Progenitor cell of endocrine pancreas (in vitro differentiated cells): ENCODE measurements at places on chromosomes 2 and 18.

DNA sequence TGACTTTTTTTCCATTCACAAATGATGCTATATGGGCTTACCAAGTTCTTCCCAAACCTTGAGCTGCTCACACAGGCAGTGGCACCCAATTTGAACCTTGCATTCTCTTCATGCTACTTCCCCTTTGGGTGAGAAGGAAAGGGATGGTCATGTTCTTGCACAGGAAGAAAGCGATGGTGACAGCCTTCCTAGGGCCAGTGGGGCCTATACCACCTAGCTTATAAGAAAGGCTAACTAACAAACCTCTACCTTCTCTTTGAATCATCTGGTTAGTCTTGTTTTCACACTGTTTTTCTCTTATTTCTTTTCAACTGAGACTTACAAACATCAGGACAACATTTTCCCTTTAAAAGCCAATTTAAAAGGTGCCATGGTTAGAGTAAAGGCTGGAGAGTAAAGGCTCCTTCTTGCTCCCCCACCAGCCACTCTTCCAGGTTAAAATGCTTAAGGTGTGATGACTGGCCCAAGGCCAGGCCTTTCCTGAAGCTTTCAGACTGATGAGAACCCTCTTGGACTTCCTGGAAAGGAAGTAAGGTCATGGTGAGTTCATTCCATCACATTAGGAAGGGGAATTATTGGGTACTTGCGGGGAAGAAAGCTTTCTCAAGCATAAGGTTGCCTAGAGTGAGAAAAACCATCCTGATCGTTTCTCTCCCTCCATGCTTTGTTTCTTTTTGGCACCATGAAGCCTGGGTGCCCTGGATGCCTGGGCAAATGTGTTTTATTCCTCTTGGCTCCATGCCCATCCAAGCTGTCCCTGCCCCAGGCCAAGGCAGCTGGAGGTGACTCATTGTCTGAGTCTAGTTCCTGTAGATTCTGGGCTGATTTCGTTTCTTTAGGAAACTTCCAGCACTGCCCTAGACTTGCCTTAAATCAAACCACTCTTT lies 41.4 kb upstream of the ITGB6 start:
- H3K4me3 ChIP-seq, result no peak overlapping the region
- peaks cover 3% of the 10 kb centered on the region for H3K27me3 ChIP-seq
- peaks cover 16% of the 10 kb centered on the region for H3K4me1 ChIP-seq

- no peak overlapping the region for H3K27ac ChIP-seq
- H3K36me3 ChIP-seq, result peaks cover 1% of the 10 kb centered on the region
- peaks cover 2% of the 10 kb centered on the region for H3K4me1 ChIP-seq
- DNase-seq, result no peak
- no peak overlapping the region for H3K4me3 ChIP-seq
These were observed 59.6 kb downstream of the ITGB6 start for GRCh38 chr2:160140471-160140870.

- H3K27ac ChIP-seq, result no peak overlapping the region
- no peak for DNase-seq
- H3K4me1 ChIP-seq, result no peaks in the 10 kb centered on the region
- H3K4me3 ChIP-seq, result no peak overlapping the region
- H3K27me3 ChIP-seq, result no peaks in the 10 kb centered on the region
These were observed 235.1 kb upstream of the ZNF804A start for GRCh38 chr2:184363213-184363612.

DNA sequence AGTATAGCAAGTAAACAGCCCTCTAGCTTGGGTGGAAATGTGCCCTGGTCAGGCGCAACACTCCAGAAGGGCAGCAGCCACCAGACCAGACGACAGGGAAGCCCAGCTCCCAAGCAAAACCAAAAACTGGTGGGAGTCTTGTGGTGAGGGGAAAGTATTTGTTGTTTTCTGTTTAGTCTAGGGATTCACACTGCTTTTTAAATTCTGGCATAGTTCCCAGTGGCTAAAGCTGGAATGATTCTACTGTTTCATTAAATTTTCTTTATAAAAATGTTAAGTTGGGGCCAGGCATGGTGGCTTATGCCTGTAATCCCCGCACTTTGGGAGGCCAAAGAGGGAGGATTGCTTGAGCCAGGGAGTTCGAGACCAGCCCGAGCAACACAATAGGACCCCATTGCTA lies 38.5 kb downstream of the MERTK start:
- peaks cover 7% of the 10 kb centered on the region for H3K4me1 ChIP-seq
- H3K27me3 ChIP-seq, result no peaks in the 10 kb centered on the region
- DNase-seq, result no peak
- no peak overlapping the region for H3K27ac ChIP-seq

DNA sequence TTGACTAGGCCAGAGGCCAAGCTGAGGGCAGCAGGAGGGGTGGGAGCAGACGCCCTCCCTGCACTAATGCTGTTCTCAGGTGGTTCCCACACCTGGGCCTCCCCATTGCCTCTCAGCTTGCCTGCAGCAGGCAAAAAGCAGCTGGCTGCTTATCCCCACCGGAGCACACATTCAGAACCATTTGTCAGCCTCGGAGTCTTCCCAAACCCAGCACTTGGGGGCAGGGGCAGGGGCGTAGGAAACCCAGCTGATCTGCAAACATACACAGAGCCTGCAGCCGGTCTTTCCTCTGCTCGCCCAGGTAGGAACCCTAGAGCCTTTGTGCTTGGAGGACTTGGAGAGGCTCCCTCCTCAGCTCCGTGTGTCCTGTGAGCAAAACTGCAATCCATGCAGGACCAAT lies 249.8 kb downstream of the CYP26B1 start:
- peaks cover 29% of the 10 kb centered on the region for H3K27me3 ChIP-seq
- H3K27ac ChIP-seq, result no peak overlapping the region
- no peak for DNase-seq
- H3K4me3 ChIP-seq, result no peak overlapping the region
- H3K4me1 ChIP-seq, result peaks cover 5% of the 10 kb centered on the region

GRCh38 chr2:8514796-8515758 lies 166.8 kb upstream of the ID2 start:
- no peaks in the 10 kb centered on the region for H3K36me3 ChIP-seq
- H3K4me1 ChIP-seq, result peaks cover 26% of the 10 kb centered on the region
- H3K27ac ChIP-seq, result peak overlapping the region; percentile 3
- no peak for DNase-seq
- H3K27me3 ChIP-seq, result no peaks in the 10 kb centered on the region

- no peaks in the 10 kb centered on the region for H3K27me3 ChIP-seq
- peak overlapping the region; percentile 49 for H3K27ac ChIP-seq
- peaks cover 7% of the 10 kb centered on the region for H3K36me3 ChIP-seq
- peaks cover 20% of the 10 kb centered on the region for H3K4me1 ChIP-seq
- DNase-seq, result peak; percentile 41
- peak overlapping the region; percentile 82 for H3K4me3 ChIP-seq
These were observed 611 bp downstream of the TCF7L1 start for GRCh38 chr2:85133751-85134254.

DNA sequence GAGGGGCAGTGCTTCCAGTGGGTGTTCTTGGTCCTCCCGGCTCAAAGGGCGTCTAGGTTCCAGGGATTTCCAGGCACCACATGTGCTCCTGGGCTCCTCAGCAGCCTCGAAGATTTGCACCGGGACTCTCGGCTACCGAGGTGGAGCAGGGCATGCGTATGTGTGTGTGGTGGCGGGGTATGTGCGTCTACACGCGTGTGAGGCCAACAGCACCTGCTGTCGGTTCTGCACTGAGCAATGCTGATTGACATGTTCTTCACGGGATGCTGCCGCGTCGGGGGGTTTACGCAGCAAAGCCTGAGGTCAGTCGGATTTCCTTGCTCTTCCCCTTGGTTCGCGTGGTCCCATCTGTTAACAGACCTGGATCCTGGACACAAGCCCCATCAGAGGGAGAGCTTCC lies 119.8 kb downstream of the NDUFA10 start:
- no peak overlapping the region for H3K4me3 ChIP-seq
- H3K4me1 ChIP-seq, result no peaks in the 10 kb centered on the region
- H3K36me3 ChIP-seq, result no peaks in the 10 kb centered on the region
- no peak for DNase-seq
